Thoracic aorta (tissue), 2 donors: ENCODE measurements at places on chromosomes 16 and 17. TPM values are rescaled to one million over a fixed set of nuclear protein-coding genes. Genes with fewer than 3 reads are reported as not detected.

RHBDL1 gene
- 8.0 TPM for total RNA-seq

MGAT5B gene
- total RNA-seq = 0.14 TPM

DNA sequence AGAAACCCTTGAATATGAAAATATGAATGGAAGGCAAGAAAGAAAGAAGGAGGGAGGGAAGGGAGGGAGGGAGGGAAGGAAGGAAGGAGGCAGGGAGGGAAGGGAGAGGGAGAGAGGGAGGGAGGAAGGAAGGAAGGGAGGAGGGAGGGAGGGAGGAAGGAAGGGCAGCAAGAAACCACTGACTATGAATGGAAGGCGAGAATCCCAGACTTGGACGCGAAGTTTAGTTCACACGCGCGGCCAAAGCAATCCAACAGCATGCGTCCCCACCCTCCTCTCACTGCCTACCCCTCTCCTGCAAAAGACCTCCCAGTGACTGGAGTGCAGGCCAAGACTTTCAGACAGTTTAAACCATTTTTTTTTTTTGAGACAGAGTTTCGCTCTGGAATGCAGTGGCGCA, 7.9 kb upstream of the SMARCD2 start:
- peaks cover 12% of the 10 kb centered on the region for H3K4me1 ChIP-seq
- no peaks in the 10 kb centered on the region for H3K27me3 ChIP-seq
- no peak overlapping the region for H3K27ac ChIP-seq
- H3K36me3 ChIP-seq = no peaks in the 10 kb centered on the region
- H3K4me3 ChIP-seq = no peak overlapping the region

GRCh38 chr17:41392278-41392677, 5.1 kb downstream of the KRT31 start:
- H3K36me3 ChIP-seq = no peaks in the 10 kb centered on the region
- DNase-seq = no peak
- no peaks in the 10 kb centered on the region for H3K4me1 ChIP-seq
- H3K27me3 ChIP-seq = no peaks in the 10 kb centered on the region
- H3K27ac ChIP-seq = no peak overlapping the region

GRCh38 chr16:50610331-50611262, 62.4 kb downstream of the NKD1 start:
- H3K27me3 ChIP-seq = no peaks in the 10 kb centered on the region
- H3K27ac ChIP-seq = no peak overlapping the region
- H3K4me1 ChIP-seq = peaks cover 79% of the 10 kb centered on the region
- DNase-seq = no peak
- H3K36me3 ChIP-seq = peaks cover 3% of the 10 kb centered on the region

DNA sequence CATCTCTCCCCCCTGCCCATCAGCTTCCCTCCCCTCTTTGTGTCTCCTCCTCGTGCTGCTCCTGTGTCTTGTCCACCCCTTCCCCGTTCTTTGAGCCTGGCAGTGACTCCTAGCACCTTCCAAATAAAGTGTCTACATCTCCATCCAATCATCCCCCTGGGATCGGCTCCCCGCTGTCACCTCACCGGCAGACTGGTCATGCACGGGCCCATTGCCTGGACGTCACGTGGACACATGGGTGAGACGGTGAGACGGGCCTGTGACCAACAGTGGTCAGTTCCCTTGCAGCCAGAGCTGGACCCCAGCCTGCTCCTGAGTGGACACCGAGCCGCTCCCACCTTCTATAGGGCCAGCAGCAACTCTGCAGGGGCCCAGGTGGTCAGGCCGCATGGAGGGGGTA, 46.4 kb downstream of the COTL1 start:
- peaks cover 3% of the 10 kb centered on the region for H3K4me1 ChIP-seq
- H3K36me3 ChIP-seq = no peaks in the 10 kb centered on the region
- no peak overlapping the region for H3K27ac ChIP-seq
- no peak overlapping the region for H3K4me3 ChIP-seq
- H3K27me3 ChIP-seq = no peaks in the 10 kb centered on the region
- DNase-seq = no peak

GRCh38 chr17:22203208-22203715, 510.9 kb downstream of the KCNJ18 start:
- no peak overlapping the region for H3K27ac ChIP-seq
- H3K36me3 ChIP-seq = no peaks in the 10 kb centered on the region
- DNase-seq = no peak
- H3K27me3 ChIP-seq = no peaks in the 10 kb centered on the region
- no peaks in the 10 kb centered on the region for H3K4me1 ChIP-seq
- no peak overlapping the region for H3K4me3 ChIP-seq

- no peak overlapping the region for H3K27ac ChIP-seq
- H3K4me3 ChIP-seq = no peak overlapping the region
- H3K4me1 ChIP-seq = peaks cover 18% of the 10 kb centered on the region
- H3K27me3 ChIP-seq = no peaks in the 10 kb centered on the region
Observed at GRCh38 chr17:34174496-34174895, 80.6 kb upstream of the CCL2 start.
